ENCODE measurements at places on chromosomes 13 and 19.

DNA sequence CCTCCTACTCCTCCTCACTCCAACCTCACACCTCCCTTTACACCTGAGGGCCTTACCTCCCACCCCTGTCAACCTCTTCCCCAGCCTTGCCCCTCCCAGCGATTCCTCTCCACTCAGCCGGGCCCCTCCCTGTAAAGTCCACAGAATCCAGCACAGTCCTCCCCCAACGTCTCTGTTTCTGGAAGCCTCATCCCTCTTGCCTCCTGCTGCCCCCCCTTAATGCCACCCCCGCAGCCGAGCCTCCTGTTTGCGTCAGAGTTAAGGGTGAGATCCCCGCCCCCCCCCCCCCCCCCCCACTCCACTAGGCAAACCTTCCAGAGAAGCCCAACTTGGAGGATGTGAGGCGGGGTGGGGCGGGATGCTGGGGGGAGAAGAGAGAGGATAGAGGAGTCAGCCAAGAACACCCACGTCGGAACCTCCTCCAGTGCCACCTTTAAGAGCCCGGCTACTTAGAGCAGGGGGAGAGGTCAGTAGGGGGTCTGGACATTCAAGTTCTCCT is 2.1 kb downstream of the UNC13A start:
- DNase-seq = no peak

- DNase-seq = no peak
These were observed 2.4 kb downstream of the MBOAT7 start for GRCh38 chr19:54186934-54187381.

GRCh38 chr13:44969551-44970484 is 19.5 kb downstream of the NUFIP1 start:
- DNase-seq = no peak

DNA sequence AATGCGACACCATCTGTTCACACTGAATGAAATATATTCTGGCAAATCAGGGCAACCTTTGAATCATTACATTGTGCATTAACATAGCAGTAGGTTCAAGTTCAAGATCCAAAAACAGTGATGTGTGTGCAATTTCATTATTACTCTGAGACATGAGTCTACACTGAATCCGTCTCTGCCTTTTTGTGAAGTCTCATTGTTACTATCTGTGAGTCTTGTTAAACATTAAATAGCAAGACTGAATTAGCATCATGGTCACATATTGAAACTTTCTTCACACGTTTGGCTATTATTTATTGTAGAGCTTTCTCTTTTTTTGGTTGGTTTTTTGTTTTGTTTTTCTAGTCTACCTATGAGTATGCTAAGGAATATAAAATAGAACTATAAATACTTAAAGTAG is 117.1 kb upstream of the SLITRK5 start:
- DNase-seq = no peak

DNA sequence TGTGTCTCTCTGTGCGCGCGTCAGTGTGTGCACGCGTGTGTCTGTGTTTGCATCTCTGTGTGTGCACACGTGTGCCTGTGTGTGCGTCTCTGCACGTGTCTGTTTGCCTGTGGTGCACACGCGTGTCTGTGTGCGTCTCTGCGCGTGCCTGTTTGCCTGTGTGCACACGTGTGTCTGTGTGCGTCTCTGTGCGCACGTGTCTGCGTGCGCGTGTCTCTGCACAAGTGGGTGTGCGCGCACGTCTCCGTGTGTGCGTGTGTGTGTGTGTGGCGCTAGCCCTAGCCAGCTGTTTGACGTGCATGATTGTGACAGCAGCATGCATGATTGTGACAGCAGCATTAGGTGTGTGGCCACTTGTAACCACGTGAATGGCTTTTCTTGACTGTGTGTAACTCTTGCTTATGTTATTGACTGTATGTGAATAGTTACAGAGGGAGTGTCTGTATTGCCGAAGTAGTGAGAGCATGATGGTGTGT is 31.1 kb downstream of the ZNF146 start:
- no peak for DNase-seq

- DNase-seq = no peak
These were observed 108.2 kb downstream of the GNG7 start for GRCh38 chr19:2594319-2594718.

- no peak for DNase-seq
These were observed 2.1 kb downstream of the FGF9 start for GRCh38 chr13:21672796-21673538.

- DNase-seq = no peak
These were observed 332.2 kb downstream of the OXGR1 start for GRCh38 chr13:96662036-96662435.

DNA sequence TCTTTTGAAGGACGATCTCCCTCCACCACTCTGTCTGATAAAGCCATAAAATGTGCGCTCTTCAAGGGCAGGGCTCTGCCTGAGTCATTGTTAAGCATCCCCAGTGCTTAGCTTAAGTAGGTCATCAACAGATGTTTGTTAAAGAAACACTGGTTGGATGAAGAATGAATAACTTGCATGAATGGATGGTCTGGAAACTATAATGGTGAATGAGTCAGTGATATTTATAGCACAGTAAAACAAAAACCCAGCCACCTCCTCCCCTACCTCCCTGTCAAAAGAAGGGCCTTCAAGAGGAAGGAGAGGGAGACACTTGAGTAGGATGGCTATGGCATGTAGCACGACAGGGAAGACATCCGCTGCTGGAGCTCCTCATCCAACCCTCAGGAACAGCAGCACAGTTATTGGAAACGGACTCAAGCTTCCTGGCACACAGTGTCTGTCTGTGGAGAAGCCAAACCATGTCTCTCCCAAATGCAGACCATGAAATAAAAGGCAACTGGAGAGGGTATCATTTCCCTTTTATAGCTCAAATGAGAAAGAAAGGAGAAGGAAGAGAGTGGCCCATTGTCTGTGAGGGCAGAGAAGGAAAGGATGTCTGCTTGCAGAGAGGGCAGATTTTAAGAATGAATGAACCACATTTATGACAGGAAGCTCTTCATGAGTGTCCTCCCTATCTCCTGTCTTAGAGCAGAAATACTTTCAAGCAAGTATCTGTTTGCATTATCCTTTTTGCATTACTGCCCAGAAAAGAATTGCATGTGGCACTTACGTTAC is 183.5 kb upstream of the UBL3 start:
- no peak for DNase-seq

- no peak for DNase-seq
These were observed 1.3 kb downstream of the BBC3 start for GRCh38 chr19:47229676-47230053.
